Glutamatergic neuron (in vitro differentiated cells): ENCODE measurements at places on chromosomes 7 and 10.

- no peak overlapping the region for H3K27ac ChIP-seq
- no peaks in the 10 kb centered on the region for H3K4me1 ChIP-seq
- H3K27me3 ChIP-seq: peaks cover 7% of the 10 kb centered on the region
- no peak overlapping the region for H3K4me3 ChIP-seq
- H3K36me3 ChIP-seq: no peaks in the 10 kb centered on the region
- DNase-seq: no peak
These were observed 48.3 kb downstream of the TMEM270 start for GRCh38 chr7:73909051-73909941.

DNA sequence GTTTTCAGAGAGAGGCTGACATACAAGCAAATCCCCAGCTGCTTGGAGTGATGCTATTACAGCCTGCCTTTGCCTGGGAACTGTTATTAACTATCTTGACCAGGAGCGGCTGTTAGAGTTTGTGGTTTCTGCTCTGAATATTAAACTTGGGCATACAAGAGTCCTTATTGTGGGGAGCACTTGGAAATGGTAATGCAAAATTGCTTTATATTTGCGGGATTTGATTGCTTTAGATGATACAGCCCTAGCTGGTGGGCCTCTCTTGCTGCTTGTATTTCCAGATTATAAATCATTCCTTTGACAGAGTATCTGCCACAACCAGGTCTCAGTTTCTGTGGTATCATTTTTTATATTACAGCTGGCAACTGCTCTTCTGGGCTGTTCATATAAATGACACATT lies 101.9 kb upstream of the FAM204A start:
- H3K27ac ChIP-seq: no peak overlapping the region
- no peak overlapping the region for H3K4me3 ChIP-seq
- no peaks in the 10 kb centered on the region for H3K27me3 ChIP-seq
- no peaks in the 10 kb centered on the region for H3K4me1 ChIP-seq

DNA sequence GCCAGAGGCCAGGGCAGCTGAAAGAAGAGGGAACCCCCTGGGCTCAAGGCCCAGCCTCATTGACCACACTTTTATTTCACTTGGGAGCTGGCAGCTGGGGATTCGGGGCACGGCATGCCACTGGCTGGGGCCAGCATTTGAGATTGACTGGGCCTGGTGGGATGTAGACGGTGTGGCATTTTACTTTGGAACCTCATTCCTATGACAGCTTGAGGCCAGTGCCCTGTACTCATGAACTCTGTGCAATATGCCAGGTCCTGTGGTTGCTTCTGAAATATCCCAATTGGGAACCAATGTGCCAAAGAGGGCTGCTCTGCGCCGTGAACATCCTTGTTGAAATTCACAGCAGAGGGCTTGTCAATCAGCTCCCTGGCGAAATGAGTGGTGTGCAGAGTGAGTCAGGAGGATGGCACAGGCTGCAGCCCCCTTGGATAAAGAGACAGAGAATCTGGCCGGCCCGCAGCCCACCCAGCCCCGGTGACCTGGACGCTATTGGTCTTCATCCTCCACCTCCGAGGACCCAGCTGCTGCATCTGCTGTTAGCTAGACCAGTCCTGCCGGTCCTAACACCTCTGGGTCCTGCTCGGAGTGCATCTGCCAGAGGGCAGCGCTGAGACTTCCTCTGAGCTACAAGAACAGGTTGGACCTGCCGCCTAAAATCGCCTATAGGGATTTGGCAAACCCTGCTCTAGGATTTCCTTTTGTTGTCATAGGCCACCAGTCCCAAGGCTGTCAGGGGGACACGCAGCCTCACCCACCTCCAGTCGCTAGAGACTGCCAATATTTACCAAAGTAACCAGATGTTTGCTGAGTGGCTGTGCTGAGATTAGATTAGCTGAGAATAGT lies 58.0 kb downstream of the PRKAG2 start:
- H3K27me3 ChIP-seq: peaks cover 7% of the 10 kb centered on the region
- H3K4me1 ChIP-seq: peaks cover 26% of the 10 kb centered on the region
- no peak overlapping the region for H3K4me3 ChIP-seq
- no peaks in the 10 kb centered on the region for H3K36me3 ChIP-seq
- H3K27ac ChIP-seq: no peak overlapping the region

GRCh38 chr7:130009848-130010688 lies 41.1 kb downstream of the ZC3HC1 start:
- H3K27ac ChIP-seq: no peak overlapping the region
- no peak overlapping the region for H3K4me3 ChIP-seq
- no peaks in the 10 kb centered on the region for H3K36me3 ChIP-seq
- peaks cover 2% of the 10 kb centered on the region for H3K4me1 ChIP-seq
- DNase-seq: no peak
- peaks cover under 1% of the 10 kb centered on the region for H3K27me3 ChIP-seq

DNA sequence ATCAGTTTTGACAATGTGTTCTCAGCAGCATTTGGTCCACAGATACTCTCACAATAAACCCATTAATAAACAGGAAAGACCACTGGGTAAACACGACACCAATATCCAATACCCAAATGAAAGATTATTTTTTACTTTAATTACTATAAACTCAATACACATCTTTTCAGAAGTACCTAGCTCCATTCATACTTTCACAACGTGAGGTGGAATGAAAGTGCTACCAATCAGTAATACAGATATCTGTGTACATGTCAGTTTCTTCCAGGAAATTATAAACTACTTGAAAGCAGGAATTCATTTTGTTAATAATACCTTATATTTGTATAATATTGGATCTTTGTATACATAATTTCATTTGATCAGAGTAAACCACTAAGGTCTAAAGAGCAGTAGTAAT lies 11.9 kb downstream of the CDK6 start:
- no peak for DNase-seq
- no peaks in the 10 kb centered on the region for H3K27me3 ChIP-seq
- no peak overlapping the region for H3K27ac ChIP-seq

GRCh38 chr10:42776681-42777080 lies 5.9 kb upstream of the BMS1 start:
- H3K4me3 ChIP-seq: no peak overlapping the region
- H3K27me3 ChIP-seq: peaks cover 9% of the 10 kb centered on the region
- DNase-seq: no peak
- no peaks in the 10 kb centered on the region for H3K36me3 ChIP-seq
- H3K4me1 ChIP-seq: no peaks in the 10 kb centered on the region

DNA sequence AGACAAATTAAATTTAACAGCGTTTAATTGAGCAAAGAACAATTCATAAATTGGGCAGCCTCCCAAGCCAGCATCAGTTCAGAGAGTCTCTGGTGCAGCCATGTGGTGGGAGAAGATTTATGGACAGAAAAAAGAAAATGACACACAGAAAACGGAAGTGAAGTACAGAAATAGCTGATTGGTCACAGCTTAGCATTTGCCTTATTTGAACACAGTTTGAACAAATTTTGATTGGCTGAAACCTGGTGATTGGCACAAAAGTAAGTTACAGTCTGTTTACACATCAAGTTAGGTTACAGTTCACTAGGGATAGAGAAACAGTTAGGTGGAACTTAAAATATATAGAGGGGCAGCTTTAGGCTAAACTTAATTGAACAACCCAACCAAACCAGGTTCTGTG lies 720.1 kb downstream of the TYW1 start:
- DNase-seq: no peak
- peaks cover 5% of the 10 kb centered on the region for H3K4me1 ChIP-seq
- peaks cover 2% of the 10 kb centered on the region for H3K27me3 ChIP-seq
- H3K4me3 ChIP-seq: no peak overlapping the region

- H3K27me3 ChIP-seq: peaks cover 16% of the 10 kb centered on the region
- no peaks in the 10 kb centered on the region for H3K36me3 ChIP-seq
- peak; percentile 68 for DNase-seq
- peak overlapping the region; percentile 17 for H3K4me3 ChIP-seq
These were observed 112.1 kb upstream of the SDK1 start for GRCh38 chr7:3188946-3189345.
